ENCODE measurements at places on chromosomes 5 and 9. TPM values are rescaled to one million over a fixed set of nuclear protein-coding genes. Genes with fewer than 3 reads are reported as not detected.

- DNase-seq = no peak
Measured at GRCh38 chr5:7897014-7897600, 28.2 kb downstream of the MTRR start.

- no peak for DNase-seq
Measured at GRCh38 chr5:91357012-91357634, 26.0 kb downstream of the ARRDC3 start.

- no peak for DNase-seq
Measured at GRCh38 chr5:72290356-72291133, 29.5 kb downstream of the MRPS27 start.

CEL gene
- total RNA-seq = 1.3 TPM

- DNase-seq = no peak
Measured at GRCh38 chr5:57696825-57697570, 214.4 kb upstream of the ACTBL2 start.

GRCh38 chr9:101032426-101032825 is 3.9 kb downstream of the PLPPR1 start:
- no peak for DNase-seq

- DNase-seq = no peak
Measured at GRCh38 chr5:124920909-124921666, 174.6 kb upstream of the ZNF608 start.

- no peak for DNase-seq
Measured at GRCh38 chr5:158637039-158637438, 462.7 kb downstream of the EBF1 start.

TAF1L gene
- total RNA-seq = not detected

DNA sequence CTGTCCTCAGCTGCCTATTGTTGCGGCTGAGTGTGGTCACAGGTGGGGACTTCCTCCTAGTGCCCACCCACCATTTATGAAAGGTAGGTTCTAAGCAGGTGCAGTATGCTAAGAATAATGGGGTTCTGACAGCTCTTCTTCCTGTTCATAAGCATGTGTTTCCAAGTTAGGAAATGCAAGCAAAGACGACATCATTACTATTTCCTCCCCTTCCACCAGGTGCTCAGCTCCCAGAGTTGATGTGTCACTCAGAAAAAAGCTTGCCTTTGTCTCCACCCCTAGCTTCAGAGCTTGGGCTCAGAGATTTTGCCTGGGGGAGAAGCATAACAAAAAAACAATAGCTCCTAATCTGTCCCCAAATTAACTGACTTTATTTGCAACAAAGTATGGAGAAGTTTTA is 1076.7 kb downstream of the NR2F1-AS1 start:
- no peak for DNase-seq

DNA sequence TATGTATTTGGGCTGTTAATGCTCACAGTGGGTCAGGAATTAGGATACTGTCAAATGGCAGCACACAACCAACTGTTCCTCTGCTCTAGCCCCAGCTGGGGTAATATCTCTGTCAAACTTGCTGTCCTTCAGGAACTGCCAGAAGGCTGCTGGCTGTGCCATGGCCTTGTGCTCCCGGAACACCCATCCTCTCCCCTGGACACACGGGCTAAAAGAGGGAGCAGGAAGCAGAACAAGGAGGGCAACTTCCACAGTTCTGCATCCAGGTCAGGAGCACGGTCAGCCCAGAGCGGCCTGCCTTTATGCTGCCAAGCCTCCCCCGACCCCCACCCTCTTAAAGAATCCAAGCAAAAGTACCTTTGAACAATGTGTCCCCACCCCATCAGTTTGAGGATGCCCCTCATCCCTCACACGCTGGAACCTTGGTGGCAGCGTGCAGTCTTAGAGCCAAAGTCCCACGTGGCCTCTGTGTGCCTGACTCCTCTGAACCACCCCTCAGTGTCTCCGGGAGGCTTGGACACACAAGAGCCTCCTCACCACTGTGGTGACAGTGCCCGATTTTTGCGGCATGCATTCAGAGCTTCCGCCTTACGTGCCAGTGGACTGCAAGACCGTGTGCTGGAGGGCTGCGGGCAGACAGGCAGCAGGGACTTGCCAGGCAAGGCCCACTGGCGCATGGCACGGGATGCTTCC is 60.8 kb downstream of the PSMB7 start:
- no peak for DNase-seq

- no peak for DNase-seq
Measured at GRCh38 chr5:144504929-144505577, 334.4 kb downstream of the KCTD16 start.

GRCh38 chr5:130496215-130496614 is 592.0 kb downstream of the CHSY3 start:
- no peak for DNase-seq

DNA sequence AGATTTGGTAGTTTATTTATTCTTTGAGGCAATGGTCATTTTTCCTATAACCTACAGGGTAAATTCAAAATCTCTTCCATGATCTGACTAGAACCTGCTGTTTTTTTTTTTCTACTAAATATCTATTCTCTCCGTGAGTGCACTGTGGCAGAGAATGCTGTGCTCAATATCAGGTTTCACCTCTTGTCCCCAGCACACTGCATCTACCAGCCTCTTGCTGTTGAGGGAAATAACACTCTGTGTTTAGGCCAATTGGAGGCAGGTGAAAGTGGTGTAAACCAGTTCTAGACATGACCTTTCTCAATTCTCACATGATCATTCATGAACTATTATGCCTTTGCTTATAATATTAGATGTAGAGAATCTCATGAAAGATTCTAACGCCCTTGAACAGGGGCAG is 2365.9 kb downstream of the MAT2B start:
- no peak for DNase-seq

DNA sequence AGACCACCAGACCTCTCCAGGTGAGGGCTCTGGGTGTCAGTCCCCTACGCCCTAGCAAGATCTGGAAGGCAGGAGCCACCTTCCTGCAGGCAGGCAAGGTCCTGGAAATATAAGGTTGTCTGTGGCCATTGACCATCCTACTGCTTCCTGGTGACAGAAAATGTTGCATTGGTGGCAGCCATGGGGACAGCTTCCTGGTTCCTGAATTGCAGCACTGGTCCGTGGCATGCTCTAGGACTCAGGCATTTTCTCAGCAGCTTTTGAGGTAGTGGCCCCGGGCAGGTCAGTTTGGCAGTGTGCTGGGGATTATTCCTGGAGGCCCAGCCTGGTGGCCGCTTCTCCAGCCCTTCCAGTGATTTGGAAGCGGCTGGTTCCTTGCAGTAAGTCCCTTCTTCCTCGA is 36.6 kb upstream of the KCNMB1 start:
- DNase-seq = no peak

GRCh38 chr9:77832639-77833038 is 184.5 kb upstream of the GNA14 start:
- no peak for DNase-seq

- no peak for DNase-seq
Measured at GRCh38 chr9:84136119-84136868, 155.7 kb downstream of the RMI1 start.

GRCh38 chr9:3675946-3676345 is 150.1 kb upstream of the RFX3 start:
- no peak for DNase-seq

DNA sequence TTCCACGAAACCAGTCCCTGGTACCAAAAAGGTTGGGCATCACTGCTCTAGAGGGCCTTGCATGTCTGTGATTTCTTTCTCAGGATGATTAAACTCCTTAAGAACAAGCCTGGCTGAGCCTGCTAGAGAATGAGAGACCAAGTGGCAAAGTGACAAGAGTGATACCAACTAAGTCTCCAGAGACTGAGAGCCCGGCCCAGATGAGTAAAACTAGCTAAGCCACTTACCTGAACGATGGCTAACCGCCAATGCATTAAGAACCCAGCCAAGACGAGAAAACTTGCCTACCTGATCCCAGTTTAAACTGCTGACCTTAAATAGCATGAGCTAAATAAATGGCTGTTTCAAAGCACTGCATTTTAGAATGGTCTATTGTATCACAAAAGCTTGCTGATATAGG is 5.6 kb upstream of the CCDC152 start:
- DNase-seq = no peak

GRCh38 chr5:154437281-154437965 is 8.4 kb upstream of the SAP30L start:
- DNase-seq = peak; percentile 49

GNA14 gene
- not detected for total RNA-seq

DNA sequence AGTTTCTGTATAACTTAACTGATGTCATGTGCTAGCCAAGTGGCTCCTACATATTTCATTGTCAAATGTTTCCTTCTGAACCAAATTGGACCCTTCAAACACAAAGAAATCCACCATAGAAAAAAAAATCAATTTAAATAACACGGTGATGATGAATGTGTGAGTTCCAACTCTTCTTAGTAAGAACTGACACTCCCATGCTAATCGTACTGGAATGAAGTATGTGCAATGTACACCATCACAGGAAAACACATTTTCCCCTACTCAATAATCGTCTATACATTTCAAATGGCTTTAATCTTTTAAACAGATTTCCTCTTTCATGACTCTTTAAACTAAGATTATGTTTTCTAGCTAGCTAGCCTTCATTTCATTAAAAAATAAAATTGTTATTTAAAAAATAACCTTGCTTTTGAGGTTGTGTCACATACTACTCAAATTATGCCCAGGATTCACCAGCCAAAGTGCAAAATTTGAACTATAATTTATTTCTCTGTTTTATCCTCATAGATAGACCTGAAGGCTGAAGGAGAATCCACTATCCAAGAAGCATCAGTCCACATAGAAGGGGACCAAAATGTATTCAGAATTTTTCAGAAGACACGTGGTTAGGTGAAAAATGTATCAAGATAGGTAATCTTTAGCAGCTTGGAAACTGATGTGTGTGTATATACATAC is 131.0 kb upstream of the ITGA1 start:
- no peak for DNase-seq

NRARP gene
- 2.1 TPM for total RNA-seq

SGCD gene
- total RNA-seq = 13.1 TPM

RPS23 gene
- 1,698 TPM for total RNA-seq

PLPP7 gene
- 0.73 TPM for total RNA-seq

APBA1 gene
- 5.1 TPM for total RNA-seq

DNA sequence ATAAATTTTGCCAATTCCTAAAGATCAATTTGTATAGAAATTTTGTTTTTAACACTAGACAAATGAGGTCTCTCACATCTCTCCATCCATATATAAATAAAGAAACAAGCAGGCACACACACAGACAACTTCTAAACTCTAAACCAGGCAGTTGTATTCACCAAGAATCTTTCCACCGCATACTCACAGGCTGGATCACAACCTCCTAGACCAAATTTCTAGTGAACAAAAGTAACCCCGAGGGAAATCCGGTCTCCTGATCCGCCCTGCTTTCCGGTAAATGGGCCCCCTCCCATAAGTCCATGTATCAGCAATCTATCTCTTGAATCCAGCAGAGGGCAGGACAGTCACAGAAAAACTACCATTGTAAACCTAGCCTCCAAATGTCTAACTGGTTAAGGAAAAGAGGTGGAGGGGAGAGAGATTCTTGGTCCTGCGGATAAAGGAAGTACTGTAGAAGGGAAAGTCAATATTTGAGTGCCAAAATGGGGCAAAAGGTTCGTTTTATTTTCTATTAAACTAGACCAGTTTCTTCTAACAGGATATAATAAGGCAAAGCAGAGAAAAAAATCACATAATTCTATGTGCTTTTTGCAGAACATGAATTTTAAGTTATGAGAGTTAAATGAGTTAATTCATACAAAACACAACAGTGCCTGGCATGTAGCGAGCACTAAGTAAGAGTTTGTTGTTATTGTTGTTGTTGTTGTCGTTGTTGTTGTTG is 4.8 kb upstream of the SMU1 start:
- DNase-seq = no peak

GRCh38 chr5:40030661-40031060 is 605.9 kb upstream of the DAB2 start:
- DNase-seq = no peak

DNA sequence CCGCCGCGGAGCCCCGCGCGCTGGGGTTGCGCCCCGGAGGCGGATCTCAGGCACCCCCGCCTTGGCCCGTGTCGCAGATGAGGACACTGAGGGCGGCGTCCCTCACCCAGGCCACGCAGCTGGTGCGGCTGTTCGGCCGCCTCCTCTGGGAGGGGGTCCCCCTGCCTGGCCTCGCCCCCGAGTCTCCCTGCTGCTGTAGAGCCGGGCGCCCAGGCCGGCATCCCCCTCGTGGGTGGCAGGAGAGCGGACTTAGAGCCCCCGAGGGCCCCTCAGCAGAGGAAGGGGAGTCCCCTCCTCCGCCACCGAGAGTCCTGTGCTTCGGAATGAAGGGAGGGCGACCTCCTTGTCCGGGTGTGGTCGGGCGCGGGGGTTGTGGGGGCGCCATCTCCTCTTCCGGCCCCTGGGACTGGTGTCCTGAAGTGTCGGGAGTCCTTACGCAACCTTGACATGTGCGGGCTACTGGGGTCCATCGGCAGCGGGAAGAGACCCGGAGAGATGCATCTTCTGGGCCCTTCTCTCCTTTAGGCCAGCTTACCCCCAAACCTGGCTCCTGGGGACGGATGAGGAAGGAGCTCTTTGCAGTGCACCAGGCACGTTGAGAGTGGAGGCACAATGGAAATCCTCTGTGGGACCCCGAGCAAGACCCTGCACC is 11.7 kb upstream of the EXOSC2 start:
- DNase-seq = no peak

DNA sequence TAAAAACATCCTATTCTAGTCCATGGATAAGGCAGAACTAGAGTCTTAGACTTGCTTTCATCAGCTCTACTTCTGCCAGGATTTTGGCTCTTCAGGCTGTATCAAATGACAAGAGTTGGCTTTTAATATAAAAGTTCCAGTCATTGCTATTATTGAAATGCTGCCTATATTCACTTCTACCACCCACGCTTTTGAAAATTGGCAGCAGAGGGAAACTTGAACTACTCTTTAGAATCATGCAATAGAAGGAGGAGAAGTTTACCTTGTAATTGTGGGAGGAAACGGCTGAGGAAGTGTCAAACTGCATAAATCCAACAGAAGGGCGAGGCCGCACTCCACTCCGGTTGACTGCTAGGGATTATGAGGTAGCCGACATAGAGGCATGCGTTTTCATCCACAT is 122.6 kb upstream of the BASP1 start:
- DNase-seq = no peak

GRCh38 chr9:121156263-121156731 is 45.4 kb downstream of the RAB14 start:
- DNase-seq = no peak

DNA sequence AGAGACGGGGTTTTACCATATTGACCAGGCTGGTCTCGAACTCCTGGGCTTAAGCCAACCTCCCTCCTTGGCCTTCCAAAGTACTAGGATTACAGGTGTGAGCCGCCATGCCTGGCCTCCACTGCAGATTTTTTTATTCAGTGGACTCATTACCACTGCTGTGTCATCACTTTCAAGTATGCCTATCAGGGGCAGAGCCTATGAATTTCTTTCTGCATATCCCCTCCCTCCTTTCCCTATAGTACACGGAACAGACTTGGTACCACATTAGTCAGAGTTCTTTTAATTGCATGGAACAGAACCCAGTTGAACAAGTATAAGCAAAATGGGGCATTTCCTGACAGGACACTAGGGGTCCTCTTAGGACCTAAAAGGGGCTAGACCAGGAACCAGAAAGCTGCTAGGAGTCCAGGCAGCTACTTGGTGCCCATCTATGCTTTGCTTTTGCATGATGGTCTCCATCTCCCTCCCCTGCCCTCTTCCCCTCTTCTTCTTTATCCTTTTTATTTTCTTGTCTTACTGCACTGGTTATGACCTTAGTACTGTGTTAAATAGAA is 5.8 kb downstream of the BSPRY start:
- no peak for DNase-seq

- no peak for DNase-seq
Measured at GRCh38 chr9:105425816-105426433, 21.9 kb upstream of the FSD1L start.

BSPRY gene
- not detected for total RNA-seq

GRCh38 chr5:93582167-93582462 is 907 bp upstream of the NR2F1 start:
- no peak for DNase-seq

Data from osteocyte (in vitro differentiated cells).